CD4-positive, alpha-beta memory T cell (primary cell): ENCODE measurements at places on chromosomes 6 and 20.

DNA sequence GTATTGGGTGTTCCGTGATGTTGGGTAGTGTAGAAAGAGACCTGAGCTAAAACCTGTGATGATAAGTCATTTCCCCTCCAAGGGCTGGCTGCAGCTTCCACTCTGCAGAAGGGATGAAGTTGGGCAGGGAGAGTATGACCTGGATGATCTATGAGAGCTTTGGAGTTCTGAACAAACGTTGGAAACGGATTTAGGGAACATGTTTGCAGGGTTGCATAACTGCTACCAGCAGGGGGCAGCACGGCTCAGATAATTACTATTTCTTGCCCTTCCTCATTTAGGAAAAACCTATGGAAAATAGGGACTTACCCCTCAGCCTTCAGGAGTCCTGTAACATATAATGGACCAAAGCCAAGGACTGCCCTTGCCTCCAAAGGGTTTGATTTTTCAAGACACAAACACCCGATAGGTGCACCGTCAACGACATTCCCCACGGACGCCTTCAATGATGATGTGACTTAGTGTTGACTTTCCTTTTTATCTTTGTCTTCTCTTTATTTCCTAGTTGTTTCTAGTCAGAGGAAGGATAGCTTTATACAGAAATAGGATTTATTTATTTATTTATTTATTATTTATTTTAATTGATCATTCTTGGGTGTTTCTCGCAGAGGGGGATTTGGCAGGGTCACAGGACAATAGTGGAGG lies 164.9 kb upstream of the SASH1 start:
- DNase-seq: no peak

DNA sequence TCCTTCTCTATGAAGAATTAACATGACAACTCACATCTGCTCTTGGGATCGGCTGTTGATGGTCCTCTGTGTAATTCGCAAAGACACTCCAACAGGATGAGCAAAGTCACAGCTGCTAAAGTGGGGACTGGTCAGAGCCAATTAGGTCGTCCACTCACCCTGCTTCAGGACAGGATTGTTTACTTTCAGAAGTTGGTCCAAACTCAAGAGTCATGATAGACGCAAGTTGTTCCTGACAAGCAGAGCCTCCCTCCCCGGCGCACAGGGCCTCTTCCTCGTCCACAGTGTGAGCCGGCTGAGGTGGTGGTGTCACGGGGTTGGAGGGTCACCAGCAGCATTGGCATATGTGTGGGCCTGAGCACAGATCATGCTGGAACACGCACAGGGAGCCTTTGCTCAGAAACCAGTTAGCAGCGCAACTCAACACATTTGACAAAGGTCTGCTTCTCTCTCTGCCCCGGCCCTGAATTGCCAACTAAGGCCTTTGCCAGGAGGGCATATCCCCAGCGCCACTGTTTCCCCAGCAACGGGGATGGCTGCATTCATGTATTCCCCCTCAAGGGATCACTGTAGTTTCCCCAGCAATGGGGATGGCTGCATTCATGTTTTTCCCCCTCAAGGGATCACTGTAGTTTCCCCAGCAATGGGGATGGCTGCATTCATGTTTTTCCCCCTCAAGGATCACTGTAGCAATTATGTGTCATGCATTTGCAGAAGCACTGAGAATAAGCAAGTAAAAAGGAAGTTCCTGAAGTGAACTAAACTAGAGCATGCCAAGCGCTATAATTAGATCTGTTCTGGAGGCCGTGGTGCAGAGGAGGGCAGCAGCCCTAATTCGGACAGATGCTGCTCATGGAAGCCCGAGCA lies 111.7 kb downstream of the THBS2 start:
- DNase-seq: no peak

GRCh38 chr6:17505062-17505476 lies 95.0 kb upstream of the FAM8A1 start:
- no peak for DNase-seq

GRCh38 chr6:89324304-89324703 lies 9.2 kb upstream of the GABRR2 start:
- DNase-seq: no peak

- DNase-seq: no peak
These were observed 104.0 kb downstream of the VEGFA start for GRCh38 chr6:43873806-43874714.

DNA sequence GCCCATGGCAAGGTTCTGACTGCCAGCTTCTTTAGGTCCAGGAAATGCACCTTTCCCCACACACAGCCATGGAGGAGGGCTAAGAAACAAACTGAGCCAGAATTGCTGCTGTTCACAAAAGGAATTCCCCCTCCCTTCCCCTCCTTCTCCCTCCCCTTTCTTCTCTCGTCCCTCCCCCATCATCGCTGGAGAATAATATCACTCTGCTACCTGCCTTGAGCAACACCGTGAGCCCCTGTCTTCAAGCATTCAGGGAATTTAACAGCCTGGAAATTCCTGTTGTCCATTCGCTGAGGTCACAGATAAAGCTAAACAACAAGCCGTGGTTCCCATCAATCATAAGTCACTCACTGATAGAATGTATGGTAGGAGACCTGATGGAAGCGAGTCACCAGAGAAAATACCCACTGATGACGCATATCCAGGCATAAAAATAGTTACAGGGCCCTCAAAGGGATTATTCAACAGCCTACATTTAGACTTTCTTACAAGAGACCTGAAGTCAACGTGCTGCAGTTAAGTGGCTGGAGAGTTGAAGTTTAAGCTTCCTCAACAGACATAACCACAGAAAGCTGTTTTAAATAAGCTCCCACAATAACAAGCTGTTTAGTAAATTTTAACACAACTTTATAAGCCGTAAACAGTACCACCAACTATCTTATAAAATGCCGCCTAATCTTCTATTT lies 59.7 kb downstream of the HIVEP2 start:
- DNase-seq: peak; percentile 75

- DNase-seq: no peak
These were observed 695.0 kb downstream of the COL12A1 start for GRCh38 chr6:74510878-74511277.

GRCh38 chr6:108574457-108575141 lies 13.9 kb downstream of the FOXO3 start:
- DNase-seq: no peak

- DNase-seq: no peak
These were observed 19.4 kb downstream of the RAMACL start for GRCh38 chr6:166567107-166567506.

- DNase-seq: no peak
These were observed 237.6 kb upstream of the AFDN start for GRCh38 chr6:167588920-167589614.

DNA sequence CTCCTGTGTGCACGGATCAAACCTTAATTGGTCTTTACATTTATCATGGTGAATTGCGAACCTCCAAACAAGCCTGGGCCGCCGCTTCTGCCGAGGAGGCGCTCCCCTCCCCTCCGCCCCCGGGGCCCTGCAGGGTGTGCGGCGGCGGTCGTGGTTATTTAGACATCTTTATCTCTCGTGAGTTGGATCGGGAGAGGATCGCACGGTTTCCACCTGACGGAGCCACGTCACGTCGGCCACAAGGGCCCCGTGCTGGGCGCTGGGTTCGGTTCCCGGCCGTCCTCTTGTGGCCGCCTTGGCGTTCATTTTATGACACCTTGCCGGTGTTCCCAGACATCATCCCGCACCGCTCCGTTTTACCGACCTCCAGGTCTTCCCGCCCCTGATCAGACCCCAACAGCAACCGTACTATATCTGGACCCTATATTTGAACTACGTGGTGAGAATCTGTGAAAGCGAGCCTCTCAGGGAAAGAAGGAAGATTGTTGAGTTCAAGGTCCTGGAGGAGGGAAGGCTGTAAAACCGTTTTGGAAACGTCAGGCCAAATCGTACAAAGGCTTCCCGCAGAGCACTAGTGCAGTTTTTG lies 1.3 kb upstream of the CNR1 start:
- DNase-seq: no peak

GRCh38 chr6:28673787-28674671 lies 148.3 kb downstream of the GPX5 start:
- DNase-seq: no peak

DNA sequence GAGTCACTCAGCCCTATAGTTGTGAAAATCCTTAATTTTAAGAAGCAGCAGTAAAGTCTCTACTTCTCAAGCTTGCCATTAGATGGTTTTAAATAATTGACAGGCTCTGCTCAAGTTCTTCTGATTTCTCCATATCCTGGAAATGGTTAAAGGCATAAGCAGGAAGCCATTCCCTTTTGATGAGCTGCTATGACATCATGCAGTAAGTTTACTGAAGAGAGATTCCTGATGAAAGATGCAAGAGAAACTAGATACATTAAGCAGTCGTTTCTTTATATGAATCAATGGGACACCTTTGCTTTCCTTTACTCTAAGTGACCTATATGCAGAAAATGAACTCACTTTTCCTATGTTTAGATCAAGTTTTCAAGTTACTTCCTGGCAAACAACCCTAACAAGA lies 9.8 kb downstream of the POPDC3 start:
- DNase-seq: no peak

GRCh38 chr6:4350567-4351519 lies 215.5 kb upstream of the ECI2 start:
- no peak for DNase-seq

DNA sequence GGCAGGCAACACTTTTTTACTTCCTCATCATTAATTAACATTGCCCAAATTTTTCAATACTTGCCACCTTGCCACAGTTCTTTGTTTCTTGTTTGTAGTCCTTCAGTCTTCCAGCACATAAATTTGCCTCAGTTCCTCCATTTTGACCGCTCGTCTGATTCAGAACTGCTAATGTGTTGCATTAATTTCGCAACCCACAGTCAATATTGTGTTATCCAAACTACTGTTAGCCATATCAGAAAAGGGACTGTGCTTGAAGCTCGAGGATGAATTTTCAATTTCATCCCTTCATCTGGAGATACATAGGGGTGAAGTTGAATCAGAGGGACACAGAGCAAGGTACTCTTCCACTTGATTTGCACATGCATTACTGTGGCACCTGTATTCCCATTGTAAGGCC lies 421.5 kb downstream of the CDKAL1 start:
- no peak for DNase-seq

GRCh38 chr20:23291575-23292240 lies 58.9 kb upstream of the NXT1 start:
- DNase-seq: no peak

GRCh38 chr20:21601799-21602198 lies 87.9 kb upstream of the NKX2-2 start:
- DNase-seq: no peak

DNA sequence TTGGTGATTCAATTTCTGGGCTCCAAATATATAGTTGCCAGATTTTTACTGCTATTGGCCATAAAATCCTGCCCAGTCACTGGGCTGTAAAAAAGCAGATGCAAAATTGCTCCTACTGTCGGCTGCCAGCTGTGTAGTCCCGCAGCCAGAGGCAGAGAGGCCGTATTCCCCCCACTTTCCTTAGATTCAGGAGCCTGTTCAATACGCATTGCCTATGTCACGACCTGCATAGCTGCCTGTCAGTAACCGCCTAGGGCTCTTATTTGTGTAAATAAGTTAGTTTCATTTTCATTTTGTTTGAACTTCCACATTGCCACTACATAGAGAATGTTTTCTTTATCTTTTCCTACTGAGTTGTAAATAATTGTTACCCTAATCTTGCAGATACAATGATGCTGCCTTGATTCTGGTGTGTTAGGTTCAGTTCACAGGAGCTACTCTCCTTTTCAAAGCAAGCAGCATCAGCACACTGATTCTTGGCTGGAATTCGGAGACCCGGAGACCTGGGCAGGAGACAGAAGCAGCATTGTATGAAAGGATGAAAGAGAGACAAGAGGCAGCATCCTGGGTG lies 46.0 kb upstream of the UST start:
- DNase-seq: peak; percentile 46

GRCh38 chr20:43824309-43825050 lies 90.2 kb upstream of the TOX2 start:
- no peak for DNase-seq

- DNase-seq: no peak
These were observed 27.2 kb downstream of the CMTR1 start for GRCh38 chr6:37459981-37460800.

DNA sequence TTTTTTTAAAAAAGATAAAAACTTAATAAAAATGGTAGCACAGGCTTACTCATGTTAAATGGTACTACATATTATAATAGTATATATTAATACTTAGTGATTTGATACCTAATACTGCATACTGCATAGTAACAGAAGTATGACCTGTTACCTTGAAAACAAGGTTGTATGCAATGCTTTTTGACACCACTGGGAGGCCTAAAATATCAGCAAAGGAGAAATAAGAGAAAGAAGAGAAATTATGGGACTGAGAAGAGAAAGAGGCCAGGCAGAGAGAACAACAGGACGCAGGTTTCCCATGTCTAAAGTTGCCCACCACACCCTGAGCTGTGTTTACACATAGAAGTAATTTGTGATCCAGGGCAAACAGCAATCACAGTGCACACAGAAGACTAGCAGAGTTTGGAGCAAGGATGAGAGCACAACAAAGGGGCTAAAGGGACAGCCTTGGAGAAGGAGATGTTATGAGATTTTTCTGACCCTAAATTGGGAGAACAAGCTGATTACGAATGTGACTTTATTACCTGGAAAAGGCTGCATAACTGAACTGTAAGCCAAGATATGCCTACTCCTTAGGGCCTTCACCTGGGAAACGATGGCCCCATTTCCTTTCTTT lies 73.2 kb downstream of the ROS1 start:
- no peak for DNase-seq

DNA sequence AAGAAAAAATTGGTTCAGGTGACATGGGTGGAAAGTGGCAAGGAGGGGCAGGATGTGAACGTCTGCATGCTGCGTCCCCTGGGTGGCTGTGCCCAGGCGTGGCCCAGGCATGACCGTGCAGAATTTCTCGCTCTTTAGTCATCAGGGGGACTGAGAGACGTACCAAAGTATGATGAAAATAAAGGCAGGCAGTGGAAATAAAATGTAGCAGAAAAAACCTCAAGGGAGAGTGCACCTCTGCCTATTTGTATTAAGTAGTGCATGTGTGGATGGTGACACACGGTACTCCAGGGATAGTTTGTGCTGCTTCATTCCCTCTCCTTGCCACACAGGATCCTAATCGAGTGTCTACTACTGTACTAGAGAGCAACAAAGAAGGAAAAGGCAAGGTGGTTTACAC lies 81.1 kb downstream of the ATP9A start:
- no peak for DNase-seq

GRCh38 chr6:131688286-131688685 lies 12.9 kb downstream of the OR2A4 start:
- DNase-seq: no peak

DNA sequence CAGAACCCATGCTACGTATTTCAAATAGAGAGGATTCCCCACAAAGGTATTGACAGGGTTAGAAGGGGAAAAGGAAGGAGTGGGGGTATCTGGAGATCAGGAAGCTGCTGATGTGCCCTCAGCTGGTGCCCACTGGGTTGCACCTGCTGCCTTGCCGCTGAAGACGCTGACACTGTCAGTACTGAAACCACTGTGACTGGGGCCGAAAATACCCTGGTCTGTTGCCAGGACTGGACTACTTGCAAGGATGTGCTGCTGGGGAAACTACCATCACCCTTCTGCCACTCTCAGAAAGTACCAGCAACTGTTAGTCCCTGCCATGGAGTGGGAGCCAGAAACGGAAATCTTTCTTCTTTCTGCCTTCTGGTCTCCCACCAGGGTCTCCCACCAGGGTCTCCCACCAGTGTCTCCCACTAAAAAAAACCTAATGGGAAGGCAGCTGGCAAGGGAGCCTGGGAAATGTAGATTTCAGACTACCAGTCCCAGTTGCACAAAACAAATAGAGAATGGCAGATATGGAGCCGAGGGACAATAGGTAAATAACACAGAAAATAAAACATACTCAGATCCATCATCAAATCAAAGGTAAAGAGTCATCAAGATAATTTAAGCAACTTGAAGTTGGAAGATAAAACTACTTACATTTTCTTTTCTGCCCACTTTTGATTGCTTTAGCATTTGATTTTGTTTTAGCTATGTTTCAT lies 204.8 kb downstream of the TPBG start:
- no peak for DNase-seq

GRCh38 chr6:169794317-169795055 lies 43.1 kb downstream of the ERMARD start:
- no peak for DNase-seq
